Aorta (tissue), 5 donors: ENCODE measurements at places on chromosomes 4 and X. TPM values are rescaled to one million over a fixed set of nuclear protein-coding genes. Genes with fewer than 3 reads are reported as not detected.
A peak's percentile ranks its signal among the peaks of the same experiment; 100 is the strongest.

DNA sequence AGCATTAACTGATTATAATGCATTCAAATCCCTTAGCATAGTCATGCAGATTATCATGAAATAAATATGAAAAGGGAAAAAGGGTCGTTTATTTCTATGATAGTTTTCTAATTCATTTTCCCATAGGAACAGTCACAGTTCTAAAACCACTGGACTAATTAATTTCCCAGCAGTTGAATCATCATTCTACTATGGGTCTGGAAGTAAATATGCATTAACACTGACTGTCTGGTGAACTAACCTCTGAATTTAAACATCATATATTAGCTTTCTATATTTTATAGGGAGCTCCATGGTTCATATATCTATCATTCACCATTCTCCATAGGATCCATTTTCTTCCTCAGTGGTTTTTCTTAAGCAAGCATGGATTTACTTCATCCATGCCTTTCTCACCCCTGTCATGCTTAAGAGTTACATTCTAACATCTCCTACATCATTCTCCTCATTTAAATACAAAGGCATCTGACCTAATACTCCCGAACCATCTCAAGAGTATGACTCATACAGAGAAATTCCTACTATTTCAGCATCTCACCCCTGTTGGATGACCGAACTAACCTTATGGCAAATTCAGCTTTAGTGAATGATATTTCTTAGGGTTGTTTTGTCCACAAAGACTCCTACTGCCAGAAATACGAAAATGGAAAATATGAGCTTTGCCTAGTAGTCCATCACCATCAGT is 198.7 kb upstream of the ADAMTS3 start:
- no peak for DNase-seq

- no peak for DNase-seq
- no peaks in the 10 kb centered on the region for H3K4me1 ChIP-seq
- no peak overlapping the region for H3K4me3 ChIP-seq
- H3K27me3 ChIP-seq, result no peaks in the 10 kb centered on the region
- H3K27ac ChIP-seq, result no peak overlapping the region
Measured at GRCh38 chr4:163419074-163419473, 54.5 kb downstream of the TKTL2 start.

GRCh38 chr4:54225598-54226403 is 3.3 kb upstream of the PDGFRA start:
- no peak for DNase-seq
- peak overlapping the region; percentile 38 for H3K4me3 ChIP-seq
- no peaks in the 10 kb centered on the region for H3K4me1 ChIP-seq
- H3K36me3 ChIP-seq, result no peaks in the 10 kb centered on the region
- no peaks in the 10 kb centered on the region for H3K27me3 ChIP-seq

DNA sequence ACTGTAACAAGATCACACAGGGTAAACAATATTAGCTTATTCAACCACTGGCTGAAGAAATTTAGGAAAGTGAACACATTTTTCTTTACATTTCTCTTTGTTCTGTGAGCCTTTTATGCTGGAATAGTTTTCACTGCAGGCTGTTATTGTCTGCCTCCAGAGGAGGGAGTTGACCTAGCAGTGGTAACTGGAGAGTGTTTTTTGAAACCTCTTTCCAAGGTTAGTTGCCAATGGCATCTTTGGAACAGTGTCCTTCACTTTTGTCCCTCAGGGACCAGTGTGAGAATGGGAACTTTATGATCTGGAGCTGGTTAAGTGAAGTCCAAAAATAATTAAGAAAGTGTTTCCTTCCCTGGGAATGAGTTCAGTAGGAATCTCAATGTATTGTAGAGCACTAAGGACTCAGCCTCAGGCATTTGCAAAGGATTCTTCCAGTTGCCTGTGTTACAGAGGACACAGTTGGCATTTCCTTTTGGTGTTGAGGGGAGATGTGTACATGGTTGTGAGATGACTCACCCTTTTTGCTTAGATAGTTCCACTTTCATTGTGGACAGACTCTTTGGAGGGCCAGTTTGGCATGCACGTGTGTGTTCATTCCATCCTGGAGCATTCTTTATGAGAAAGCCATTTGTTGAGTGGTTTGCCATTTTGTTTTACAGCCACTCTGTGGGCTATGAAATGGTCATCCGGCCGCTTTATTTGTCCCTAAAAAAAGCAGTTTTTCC is 61.3 kb downstream of the AR start:
- H3K27me3 ChIP-seq, result no peaks in the 10 kb centered on the region
- no peaks in the 10 kb centered on the region for H3K36me3 ChIP-seq
- no peak for DNase-seq
- no peak overlapping the region for H3K4me3 ChIP-seq
- H3K4me1 ChIP-seq, result no peaks in the 10 kb centered on the region
- peak overlapping the region; percentile 28 for H3K27ac ChIP-seq

- H3K27ac ChIP-seq, result no peak overlapping the region
Measured at GRCh38 chrX:44314259-44314734, 29.2 kb downstream of the EFHC2 start.

DNA sequence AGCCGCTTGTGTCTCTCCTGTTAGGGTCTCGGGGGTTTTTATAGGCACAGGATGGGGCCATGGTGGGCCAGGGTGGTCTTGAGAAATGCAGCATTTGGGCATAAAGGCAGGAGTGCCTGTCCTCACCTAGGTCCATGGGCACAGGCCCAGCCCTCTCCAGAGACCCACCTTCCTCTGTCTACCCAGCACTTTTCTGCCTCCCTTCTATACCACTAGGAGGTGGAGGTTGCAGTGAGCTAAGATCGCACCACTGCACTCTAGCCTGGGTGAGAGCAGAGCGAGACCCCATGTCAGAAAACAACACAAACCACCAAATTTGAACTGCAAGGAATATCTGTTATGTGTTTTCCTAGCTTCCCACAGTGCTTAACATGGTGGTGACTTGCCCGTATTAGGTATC is 38.0 kb downstream of the MOB1B start:
- DNase-seq, result no peak
- no peaks in the 10 kb centered on the region for H3K4me1 ChIP-seq
- no peak overlapping the region for H3K27ac ChIP-seq

- H3K4me3 ChIP-seq, result no peak overlapping the region
- no peaks in the 10 kb centered on the region for H3K36me3 ChIP-seq
- H3K27ac ChIP-seq, result no peak overlapping the region
- DNase-seq, result no peak
Measured at GRCh38 chrX:118143578-118143977, 27.0 kb upstream of the KLHL13 start.

Gene SHISA3
- 5.5 TPM for total RNA-seq

Gene DGKK
- not detected for total RNA-seq
